Stimulated activated naive B cell treated with anti-CD40 and anti-IgM and Interleukin-4, amounts not matched to agents 10 μg/mL and 1 μg/mL and 100 μg/mL, for 72 hours (primary cell): ENCODE measurements at places on chromosomes 1 and 21.

GRCh38 chr1:156796340-156797097, 20.1 kb downstream of the SH2D2A start:
- DNase-seq, result no peak

- no peak for DNase-seq
Measured at GRCh38 chr1:7218210-7218832, 433.1 kb downstream of the CAMTA1 start.

GRCh38 chr1:83849191-83850061, 149.5 kb downstream of the TTLL7 start:
- no peak for DNase-seq

DNA sequence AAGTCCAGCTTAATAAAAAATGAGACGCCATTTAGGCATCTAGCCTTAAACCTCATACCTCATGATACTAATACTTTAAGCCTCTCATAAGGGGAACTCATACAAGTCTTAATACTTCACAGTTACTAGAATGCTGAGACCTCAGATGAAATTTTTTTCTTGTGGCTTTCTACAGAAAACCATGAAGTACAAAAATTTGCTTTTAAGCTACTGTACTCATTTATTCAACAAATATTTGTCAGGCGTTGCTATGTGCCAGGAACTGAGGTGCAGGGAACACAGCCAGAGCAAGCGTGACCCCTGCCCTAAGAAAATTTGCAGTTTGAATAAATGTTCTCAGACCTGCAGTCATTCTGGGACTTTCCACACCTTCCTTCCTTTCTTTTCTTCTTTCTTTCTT, 150.6 kb downstream of the MRPL39 start:
- DNase-seq, result peak; percentile 53

DNA sequence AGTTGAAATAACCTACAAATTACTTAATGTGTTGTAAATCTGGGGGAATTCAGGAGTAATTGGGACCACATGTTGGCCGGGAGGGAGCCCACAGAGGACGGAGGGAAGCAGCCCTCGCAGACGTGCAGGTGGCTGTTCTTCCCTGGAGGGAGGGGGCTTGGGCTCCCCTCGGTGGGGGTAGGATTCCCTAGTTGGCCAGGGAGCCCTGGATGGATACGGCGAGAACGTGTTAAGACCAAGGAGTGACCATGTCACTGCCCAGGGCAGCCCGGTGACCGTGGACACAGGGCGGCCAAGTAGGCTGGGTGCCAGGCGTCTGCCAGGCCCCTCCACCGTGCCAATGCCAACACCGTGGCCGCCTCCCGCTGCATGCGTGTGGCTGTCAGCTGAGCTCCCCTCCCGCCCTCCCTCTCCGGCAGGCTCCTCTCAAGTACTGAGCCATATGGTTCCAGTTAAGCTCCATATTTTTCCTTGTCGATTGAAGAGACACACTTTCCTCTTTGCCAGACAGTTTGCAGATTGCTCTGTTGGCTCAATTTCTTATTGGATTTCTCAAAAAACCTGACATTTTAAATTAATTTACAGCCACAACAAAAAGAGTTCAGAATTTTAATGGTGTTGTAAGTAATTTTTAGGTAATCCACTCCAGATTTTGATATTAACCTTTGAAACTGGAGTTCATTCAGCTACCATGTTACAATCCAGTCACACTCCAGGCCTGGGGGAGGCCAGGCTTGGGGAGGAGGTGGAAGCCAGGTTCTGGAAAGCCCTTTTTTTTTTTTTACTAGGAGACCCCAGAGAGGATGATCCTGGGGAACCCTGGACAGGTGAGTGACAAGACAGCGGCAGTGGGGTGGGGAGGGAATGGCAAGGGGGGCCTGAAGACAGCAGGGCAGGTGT, 71.2 kb downstream of the CASZ1 start:
- DNase-seq, result no peak

GRCh38 chr1:64172458-64172983, 30.9 kb upstream of the UBE2U start:
- no peak for DNase-seq

GRCh38 chr1:161082996-161083747, 6.2 kb downstream of the NECTIN4 start:
- DNase-seq, result no peak

GRCh38 chr1:156151093-156151688, 2.2 kb upstream of the SEMA4A start:
- DNase-seq, result peak; percentile 78

- no peak for DNase-seq
Measured at GRCh38 chr21:42135386-42136052, 64.4 kb downstream of the UMODL1 start.

DNA sequence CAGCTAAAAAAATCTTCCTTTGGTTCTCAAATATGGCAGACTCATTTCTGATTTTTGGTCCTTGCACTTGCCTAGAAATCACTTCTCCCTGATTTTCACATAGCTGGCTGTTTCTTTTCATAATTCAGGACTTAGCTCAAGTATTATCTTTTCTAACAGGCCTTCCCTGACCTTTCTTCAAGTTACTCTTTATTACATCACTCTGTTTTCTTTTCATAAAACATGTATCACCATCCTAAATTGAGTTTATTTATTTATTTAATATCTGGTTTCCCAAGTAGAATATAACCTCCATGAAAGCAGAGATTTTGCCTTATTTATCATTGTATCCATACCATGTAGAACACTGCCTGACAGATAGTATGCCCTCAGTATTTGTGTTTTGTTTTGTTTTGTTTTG, 18.2 kb upstream of the GNG5 start:
- no peak for DNase-seq

DNA sequence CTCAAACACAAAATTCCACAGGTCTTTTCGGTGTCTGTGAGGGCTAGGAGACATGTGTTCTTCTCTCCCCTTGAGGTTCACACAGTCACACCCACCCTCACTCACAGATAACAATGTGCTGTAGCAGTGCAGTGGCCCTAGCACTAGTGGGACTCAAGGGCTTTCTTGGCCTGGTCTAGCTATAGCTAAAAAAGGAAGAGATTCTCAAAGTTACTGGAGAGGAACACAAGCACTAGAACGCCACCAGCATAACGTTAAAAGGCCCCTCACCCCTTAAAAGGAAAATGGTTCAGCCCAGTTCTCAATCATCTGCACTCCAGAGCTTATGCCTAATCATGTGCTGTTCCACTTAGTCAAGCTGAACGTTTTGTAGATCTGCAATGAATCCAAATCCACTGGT, 39.5 kb downstream of the RGS8 start:
- DNase-seq, result no peak

GRCh38 chr21:36893581-36893980, 72.9 kb downstream of the HLCS start:
- no peak for DNase-seq

- no peak for DNase-seq
Measured at GRCh38 chr1:59674595-59674994, 140.2 kb upstream of the HOOK1 start.

DNA sequence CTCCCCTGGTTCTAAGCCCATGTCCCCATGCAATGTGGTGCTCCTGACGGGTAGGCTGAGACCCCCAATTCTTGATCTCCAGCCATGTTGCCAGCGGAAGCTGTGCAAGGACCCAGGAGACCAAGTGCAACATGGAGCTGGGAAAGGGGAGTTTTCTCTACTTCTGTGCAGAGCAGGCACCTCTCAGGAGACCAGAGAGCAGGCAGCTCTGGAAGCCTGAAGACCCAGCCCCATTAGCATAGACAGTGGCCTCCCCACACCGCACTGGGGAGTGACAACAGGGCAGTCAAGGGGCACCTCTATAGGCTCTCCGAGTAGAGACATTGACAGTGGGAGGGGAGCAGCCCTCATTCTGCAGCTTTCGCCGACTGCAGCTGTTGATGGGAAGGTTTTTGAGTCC, 410.2 kb downstream of the MATN1 start:
- no peak for DNase-seq

DNA sequence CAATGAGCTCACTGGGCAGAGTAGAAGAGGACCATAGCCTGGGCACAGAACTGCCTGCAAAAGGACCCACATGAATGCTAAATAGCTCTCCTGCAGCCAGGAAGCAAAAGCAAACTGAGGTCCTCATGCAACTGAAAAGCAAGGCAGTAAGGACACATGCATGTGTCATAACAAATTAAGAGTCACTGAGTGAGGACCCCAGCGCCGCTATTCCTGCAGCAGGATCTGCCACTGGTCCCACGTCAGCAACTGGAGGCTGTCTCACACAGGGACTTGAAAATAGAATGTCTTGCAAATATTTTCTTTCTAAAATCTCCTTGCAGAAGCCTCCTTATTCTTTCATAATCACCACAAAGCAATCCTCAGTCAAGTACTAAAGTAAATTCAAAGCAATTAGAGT, 559.6 kb upstream of the DAB1 start:
- no peak for DNase-seq

GRCh38 chr1:230517326-230517725, 91.2 kb upstream of the PGBD5 start:
- no peak for DNase-seq

DNA sequence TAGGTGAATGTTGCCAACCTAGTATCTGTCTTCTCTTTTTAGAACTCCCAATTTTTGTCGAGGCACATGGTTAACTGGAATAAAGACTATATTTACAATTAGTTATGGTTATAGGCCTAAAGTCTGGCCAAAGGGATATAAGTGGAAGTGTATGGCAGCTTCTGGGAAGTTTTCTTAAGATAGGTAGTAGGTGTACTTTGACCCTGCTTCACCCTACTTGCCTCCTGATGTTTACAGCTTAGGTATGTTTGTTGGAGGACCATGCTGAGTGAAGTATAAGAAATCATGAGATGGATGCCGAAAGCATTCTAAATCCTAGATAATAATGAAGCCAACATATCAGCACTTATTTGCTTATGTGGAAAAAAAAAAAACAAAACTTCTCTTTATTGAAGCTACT, 272.1 kb downstream of the S1PR1 start:
- no peak for DNase-seq

GRCh38 chr1:118335331-118335732, 150.3 kb upstream of the SPAG17 start:
- no peak for DNase-seq

DNA sequence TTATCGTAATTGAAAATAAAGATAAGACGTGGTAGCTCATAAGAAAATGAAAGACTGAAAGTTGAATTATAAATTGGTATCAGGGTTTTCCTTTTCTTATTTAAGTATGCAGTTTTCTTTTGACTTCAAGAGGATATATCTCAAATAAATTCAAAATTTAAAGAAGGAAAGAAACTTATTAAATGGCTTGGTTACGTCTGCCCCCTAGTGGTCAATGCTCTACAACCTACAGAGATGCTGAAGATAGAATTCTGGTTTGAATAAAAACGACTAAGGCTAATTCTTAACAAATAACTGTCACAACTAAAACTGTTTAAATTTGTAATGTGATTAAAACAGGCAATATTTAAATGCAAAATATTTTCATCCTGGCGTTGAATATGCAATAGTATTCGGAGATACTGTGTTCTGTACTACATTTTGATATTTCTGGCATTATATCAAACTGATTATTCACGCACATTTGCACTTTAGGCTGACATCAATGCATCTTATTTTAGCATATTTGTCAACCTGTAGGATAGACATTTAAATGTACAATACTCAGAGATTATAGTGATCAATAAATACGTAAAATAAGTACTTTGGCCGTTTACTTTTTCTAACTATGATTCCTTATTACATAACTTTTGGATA, 26.8 kb downstream of the IFI44 start:
- DNase-seq, result no peak

GRCh38 chr1:16442265-16442664, 1.7 kb downstream of the NECAP2 start:
- DNase-seq, result peak; percentile 69

DNA sequence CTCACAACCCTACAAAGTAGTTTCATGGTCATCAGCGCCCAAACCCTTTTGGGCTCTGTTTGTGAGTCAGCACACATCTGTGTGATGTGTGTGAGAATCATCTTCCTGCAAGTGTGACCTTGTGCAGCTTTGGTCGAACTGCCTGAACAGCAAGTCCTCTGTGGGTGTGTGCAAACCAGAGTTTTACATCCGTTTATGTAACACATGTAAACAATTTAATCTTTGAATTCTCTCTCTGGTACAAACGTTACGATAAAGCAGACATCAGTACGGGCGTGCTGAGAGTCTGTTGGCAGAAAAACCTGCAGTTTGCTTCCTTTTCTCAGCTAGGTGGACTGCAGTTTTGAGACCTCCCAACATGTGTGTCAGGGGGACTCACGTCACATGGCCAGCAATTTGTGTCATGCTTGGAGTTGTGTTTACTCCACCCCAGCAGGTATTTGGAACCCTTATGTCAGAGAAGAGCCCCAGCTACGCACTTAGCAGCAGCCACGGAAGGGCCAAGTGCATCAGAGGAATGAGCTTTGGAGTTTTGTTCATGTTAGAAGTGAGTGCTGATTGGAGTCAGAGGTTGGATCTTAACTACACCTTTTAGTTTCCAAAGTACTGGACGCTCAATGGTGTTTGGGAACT, 230.8 kb downstream of the PAPPA2 start:
- DNase-seq, result no peak
